BJ (cell line): ENCODE measurements at places on chromosomes 12 and 14.

DNA sequence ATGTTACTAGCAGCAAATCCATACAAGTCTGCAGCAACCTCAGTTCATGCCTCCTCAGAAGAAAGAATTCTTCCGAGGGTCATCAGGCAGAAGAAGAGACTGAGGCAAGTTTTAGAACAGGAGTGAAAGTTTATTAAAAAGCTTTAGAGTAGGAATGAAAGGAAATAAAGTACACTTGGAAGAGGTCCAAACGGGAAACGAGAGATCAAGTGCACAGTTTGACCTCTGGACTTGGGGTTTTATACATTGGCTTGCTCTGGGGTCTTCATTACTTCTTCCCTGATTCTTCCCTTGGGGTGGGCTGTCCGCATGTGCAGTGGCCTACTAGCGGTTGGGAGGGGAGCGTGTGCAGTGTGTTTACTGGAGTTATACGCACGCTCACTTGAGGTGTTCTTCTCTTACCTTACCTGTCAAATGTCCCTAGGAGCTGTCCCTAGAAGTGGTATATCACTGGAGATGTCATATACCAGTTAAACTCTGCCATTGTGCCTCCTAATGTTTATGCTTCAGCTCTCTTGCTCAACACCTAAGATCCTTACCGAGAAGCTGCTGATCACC, 372.8 kb upstream of the KITLG start:
- DNase-seq, result no peak

- no peak for DNase-seq
Observed at GRCh38 chr12:47876440-47876960, 28.3 kb downstream of the VDR start.

GRCh38 chr12:128009108-128009507, 257.9 kb upstream of the TMEM132C start:
- DNase-seq, result no peak

DNA sequence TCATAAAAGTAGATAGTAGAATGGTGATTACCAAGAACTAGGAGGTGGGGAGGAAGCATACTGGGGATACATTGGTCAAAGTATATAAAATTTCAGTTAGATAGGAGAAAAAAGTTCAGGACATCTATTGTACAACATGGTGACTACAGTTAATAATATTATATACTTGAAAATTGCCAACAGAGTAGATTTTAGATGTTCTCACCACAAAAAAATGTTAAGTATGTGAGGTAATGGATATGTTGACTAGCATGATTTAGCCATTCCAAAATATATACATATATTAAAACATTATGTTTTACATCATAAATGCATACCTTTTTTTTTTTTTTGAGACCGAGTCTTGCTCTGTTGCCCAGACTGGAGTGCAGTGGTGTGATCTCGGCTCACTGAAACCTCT, 31.0 kb downstream of the TMEM116 start:
- no peak for DNase-seq

DNA sequence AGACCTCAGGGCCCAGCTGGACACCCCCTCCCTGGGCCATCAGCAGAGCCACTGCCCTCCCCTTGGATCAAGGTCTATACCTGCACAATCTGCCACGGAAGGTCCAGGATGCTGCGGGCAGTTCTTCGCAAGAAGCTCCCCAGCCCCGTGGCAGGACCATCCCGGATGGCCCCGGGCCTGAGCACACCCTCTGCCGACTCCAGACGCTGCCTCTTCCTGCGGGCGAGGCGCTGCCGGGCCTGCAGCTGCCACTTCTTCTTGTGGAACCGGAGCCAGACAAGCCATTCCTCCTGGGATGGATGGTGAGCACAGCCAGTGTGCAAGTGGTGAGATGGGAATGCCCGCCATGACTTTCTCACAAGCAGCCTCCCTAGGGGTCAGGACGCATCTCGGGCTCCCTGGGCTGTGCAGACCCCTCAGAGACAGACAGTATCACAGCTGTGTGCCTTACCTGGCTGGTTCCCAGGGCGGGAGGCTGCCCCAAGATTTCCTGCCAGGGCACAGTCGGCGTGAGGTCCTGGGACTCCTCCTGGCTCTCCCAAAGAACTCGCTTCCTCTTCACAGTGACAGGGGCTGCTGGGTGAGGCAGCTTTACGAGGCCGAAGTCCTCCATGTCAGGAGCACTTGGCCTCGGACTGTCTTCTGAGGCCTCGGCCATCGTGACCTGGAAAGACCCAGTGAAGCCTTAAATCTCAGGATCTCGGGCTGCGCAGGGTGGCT, 30.8 kb downstream of the P2RX2 start:
- no peak for DNase-seq

DNA sequence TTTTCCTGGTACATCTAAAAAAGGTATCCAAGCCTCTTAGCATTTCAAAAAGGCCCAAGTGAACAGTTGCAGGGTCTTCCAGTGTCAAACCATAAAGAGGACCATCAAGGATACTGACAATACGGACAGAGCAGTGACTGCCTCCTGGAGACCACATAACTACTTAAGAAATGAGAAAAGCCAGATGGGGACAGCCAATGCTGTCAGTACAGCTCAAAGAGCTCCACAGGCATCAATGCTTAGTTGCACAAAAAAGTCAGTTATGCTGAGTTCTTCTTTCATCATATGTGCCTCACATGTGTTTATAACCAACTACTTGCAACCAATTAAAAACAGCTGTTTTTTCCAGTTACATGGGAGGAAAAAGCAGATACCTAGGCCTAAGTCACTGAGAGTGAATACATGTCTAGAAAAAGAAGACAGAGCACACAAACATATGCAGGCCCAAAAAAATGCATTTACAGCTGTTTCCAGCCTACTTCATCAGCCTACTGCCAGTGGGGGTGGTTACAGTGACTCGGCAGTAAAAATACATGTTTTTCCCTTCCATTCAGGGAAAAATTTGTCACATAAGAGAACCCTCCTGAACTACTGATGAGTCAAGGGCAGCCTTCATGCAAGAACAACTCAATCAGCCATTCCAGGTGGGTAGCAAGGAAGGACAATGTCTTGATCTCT, 84.0 kb downstream of the DCAF5 start:
- peak; percentile 80 for DNase-seq

- DNase-seq, result no peak
Observed at GRCh38 chr12:129534966-129535750, 368.7 kb downstream of the TMEM132D start.

- DNase-seq, result no peak
Observed at GRCh38 chr12:123070267-123071081, 80.4 kb downstream of the PITPNM2 start.

DNA sequence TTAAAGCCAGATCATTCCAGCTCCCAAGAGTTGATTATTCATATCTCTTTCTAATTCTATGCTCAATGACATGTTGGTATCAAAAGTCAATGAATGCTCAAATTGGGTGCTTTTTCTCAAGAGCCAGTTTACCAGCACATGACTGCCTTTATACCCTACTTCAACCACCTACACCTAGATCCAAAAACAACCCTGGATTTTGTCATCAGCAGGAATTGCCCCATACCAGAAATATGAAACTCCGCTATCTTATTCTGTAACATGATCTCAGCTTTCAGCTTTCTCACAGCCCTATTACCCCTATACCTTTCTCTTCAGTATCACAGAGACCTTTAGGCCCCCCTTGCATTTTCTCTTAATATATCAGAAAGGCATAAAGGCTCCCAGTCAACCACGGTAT, 32.3 kb upstream of the ESR2 start:
- no peak for DNase-seq

DNA sequence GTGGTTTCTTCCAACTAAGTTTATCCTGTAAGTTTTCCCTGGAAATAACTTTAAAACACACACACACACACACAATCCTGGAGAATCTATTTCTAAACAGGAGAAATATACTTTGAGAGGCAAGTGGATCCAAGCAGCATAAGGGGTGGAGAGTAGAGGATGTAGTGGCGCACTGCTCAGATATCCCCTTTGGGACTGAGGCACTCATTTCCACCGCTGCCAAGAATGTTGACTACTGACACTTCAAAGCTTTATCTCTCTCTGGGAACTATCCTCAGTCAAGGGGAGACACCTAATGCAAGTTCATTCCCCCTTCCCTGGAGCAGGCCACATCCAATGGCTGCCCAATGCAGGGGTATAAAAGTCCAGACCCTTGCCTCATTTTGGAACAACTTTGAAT, 75.8 kb downstream of the CAPZA3 start:
- DNase-seq, result no peak

DNA sequence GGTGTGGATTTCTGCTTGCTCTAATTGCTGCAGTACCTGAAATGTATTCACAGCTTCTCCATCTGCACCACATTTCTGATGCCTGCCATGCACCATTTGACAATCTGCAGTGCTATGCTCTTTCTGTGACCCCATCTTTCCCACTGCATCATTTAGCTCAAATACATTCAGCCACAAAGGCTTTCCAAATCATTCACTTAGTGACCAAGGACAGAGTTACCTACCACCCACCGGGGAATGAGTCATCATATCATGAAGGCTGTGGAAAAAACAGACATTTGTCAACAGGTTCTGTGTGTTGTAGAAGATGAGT, 465.5 kb upstream of the ATP2B1 start:
- DNase-seq, result no peak

GRCh38 chr14:70901269-70901668, 6.0 kb upstream of the PCNX1 start:
- no peak for DNase-seq

- no peak for DNase-seq
Observed at GRCh38 chr12:78145398-78145797, 314.7 kb downstream of the NAV3 start.

GRCh38 chr12:7107636-7108002, 1.4 kb downstream of the C1RL start:
- no peak for DNase-seq

GRCh38 chr14:35504260-35504659, 29.7 kb upstream of the INSM2 start:
- DNase-seq, result no peak

DNA sequence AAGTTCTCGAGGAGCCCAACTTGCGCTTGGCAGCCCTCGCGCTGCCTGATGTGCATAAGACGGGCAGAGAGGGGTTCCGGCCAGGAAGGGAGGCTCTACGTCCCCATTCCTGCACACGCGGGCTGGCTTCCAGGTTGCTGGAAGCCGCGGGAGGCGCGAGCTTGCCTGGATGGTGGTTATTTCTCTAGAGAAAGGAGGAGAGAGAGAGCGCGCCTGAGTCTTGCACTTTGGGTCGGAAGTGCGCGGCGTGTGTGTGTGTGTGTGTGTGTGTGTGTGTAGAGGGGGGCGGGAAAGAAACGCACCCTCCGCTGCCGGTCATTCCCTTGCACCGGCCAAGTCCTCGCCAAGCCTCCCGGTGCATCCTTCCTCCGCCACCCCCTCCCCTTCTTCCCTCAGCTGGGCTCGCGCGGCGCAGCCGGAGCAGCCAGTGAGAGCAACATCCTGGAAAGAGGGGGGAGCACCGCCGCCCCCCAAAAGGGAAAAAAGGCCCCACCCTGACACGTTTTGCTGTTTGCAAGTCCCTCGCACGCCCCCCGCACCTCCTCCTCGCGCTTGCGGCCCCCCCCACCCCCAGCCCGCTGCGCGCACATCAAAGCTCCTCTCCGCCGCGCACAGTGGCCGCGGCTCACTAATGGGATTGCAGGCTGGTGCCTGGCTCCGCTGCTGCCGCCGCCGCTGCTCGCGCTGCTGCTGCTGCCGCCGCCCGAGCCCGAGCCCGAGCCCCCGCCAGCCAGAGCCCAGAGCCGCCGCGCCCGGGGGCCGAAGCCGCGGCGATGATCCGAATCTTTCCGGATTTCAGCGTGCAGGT, 4.4 kb upstream of the NPAS3 start:
- DNase-seq, result no peak
